H4 (cell line): ENCODE measurements at places on chromosomes 5 and 9. TPM values are rescaled to one million over a fixed set of nuclear protein-coding genes. Genes with fewer than 3 reads are reported as not detected.

- DNase-seq: no peak
Measured at GRCh38 chr5:14881826-14882225, 10.2 kb upstream of the ANKH start.

The NTRK2 gene
- total RNA-seq: 0.10 and 0.39 TPM in 2 replicates

GRCh38 chr5:14696057-14696456, 31.5 kb downstream of the OTULIN start:
- no peak for DNase-seq

- no peak for DNase-seq
Measured at GRCh38 chr9:84807870-84808390, 138.4 kb downstream of the NTRK2 start.

The PCA3 gene
- not detected in 2 replicates for total RNA-seq

The PLPP6 gene
- 5.9 and 6.7 TPM in 2 replicates for total RNA-seq

DNA sequence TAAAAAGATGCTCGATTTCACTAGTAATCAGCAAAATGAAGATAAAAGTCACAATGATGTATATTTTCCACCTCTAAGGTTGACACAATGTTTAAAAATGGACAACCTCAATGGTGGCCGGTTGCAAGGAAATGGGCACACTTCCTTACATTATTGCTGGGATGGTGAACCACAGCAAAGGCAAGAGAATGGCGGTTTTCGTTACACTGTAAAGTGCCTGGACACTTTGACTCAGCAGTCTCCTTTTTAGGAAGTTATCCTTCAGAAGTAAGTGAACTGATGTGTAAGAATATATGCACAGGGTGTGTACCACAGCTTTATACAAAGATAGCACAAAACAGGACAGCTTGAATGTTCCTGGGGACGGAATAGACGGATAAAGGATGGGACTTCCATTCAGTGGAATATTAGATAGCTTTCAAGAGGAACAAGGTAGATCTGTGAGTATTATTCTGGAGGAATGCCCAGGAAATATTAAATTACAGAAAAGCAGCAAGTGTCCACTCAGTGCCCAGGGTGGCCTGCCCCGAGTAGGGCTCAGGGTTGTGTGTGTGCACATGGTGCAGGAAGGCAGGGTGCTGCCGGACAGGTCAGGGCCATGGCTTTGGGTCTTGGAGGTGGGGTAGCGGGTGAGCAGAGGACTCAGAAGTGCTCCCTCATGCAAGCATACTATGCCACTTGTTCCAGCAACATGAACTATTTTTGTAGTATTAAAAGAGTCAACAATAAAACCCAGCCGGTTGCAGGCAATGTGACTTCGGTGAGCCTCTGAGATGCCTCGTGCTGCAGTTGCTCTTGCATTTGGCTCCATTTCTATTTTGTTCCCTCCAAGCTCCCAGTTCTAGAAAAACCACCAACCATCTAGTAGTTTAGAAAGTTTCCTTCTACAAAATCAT, 24.5 kb downstream of the GADD45G start:
- DNase-seq: no peak
